MCF 10A (cell line): ENCODE measurements at places on chromosomes 2 and 18. TPM values are rescaled to one million over a fixed set of nuclear protein-coding genes. Genes with fewer than 3 reads are reported as not detected.
A peak's percentile ranks its signal among the peaks of the same experiment; 100 is the strongest.

DNA sequence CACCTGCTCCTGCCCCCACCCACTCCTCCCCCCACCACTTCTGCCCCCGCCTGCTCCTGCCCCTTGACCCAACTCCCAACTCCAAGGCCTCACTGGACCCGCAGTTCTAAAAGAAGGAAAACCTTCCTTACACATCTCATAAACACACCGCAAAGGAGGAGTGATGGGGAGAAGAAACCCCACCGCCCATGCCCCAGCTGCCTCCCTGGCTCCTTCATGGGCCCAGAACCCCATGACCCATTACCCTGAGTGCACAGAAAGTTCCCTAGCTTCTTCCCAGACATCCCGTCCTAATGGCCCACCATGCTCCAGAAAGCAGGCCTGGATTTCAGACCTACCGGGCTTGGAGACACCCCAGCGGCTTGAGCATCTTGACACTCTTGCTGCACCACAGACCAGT lies 17.8 kb upstream of the CNDP2 start:
- DNase-seq = no peak

GRCh38 chr2:13542642-13543041 lies 825.9 kb downstream of the TRIB2 start:
- no peak for DNase-seq

Gene CTNNA2
- not detected in 2 replicates for total RNA-seq

GRCh38 chr2:97919858-97920257 lies 75.9 kb downstream of the TMEM131 start:
- no peak for DNase-seq

- DNase-seq = peak; percentile 71
Measured at GRCh38 chr2:238370823-238371372, 50.6 kb downstream of the TRAF3IP1 start.

- DNase-seq = no peak
Measured at GRCh38 chr18:5395860-5396448, 100.4 kb upstream of the ZBTB14 start.

DNA sequence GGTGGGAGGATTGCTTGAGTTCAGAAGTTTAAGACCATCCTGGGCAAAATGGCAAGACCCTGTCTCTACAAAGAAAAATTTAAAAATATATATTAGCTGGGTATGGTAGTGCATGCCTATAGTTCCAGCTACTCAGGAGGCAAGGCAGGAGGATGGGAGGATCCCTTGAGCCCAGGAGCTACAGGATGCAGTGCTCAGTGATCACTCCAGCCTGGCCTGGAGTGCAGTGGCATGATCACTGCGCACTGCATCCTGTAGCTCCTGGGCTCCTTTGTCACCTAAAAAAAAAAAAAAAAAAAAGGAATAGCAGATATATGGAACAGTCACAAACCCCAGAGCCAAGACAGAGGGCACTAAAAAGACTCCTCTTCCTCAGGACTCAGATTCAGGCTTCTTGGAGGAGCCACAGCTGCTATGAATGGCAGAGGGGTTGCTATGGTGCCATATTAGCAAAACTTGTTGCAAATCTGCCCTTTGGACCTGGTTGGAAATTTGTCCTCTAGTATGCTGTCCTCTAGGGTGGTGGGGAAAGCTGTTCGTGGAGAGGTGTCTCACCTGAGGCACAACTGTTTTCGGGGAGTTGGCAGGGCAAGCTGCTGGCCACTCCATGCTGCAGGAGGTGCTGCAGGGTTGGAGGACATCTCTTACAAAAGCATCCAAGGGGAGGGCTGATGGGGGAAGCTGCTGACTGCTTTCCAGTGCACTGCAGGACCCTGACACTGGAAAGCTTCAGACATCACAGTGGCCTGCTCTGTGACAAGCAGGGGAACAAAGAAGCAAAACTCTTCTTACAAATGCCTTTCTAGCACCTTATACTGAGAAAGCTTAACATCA lies 22.7 kb downstream of the CYP20A1 start:
- no peak for DNase-seq

DNA sequence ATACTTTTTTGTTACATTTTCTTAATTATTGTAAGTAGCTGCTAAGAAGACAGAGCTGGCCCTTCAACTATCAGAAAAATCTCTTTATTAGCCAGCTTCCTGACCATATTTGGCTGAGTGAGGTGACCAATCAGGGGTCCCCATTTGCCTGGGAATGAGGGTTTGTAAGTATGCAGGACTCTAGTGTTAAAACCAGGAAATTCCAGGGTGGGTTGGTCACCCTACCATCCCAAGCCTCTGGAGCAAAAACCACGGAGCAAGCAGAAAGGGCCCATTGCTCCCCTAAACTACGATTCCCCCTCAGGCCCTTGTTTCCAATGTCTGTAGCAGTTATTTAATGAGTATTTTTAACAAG lies 165.6 kb upstream of the NCKAP5 start:
- no peak for DNase-seq

GRCh38 chr2:8168876-8169424 lies 512.9 kb upstream of the ID2 start:
- DNase-seq = no peak

- peak; percentile 97 for DNase-seq
Measured at GRCh38 chr2:9703085-9703678, 72.4 kb upstream of the YWHAQ start.

DNA sequence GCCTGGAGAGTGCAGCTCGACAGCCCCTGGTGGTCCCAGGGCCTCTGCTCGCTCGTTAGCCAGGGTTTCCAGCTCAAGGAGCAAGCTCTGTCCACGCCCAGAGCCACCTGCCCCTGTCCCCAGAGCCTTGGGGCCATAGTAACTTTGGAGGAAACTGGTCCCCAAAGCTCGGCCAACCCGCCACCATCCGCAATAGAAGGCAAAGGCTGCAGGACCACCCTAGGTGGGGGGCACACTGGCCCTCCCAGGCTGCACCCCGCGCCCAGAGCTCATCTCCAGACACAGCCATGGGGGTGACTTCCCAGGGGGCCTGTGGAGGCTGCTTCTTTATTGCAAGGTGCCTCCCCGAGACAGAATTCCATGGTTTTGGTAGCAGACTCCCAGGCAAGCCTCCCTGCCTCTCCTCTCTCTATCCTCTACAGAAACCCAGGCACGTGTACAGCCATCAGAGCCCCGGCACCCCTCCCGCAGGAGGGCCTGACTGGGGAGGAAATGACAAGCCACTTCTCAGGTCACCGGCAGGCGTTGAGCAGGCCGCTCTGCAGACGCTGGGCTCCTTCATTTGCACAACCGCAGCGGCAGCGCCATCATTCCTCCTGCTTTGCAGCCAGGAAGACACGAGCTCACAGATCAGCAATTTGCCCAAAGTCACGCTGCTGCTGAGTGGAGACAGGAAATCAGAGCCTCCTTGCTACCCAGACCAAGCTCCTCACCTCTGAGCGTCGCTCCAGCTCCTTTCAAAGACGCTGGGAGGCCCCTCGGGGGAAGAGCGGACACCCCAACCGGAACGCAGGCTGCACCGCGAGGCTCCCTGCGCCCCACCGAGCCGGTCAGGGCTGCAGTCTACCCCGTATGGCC lies 80.2 kb downstream of the NDUFA10 start:
- no peak for DNase-seq

Gene ALLC
- total RNA-seq = not detected in 2 replicates
